Pulmonary artery endothelial cell (primary cell): ENCODE measurements at places on chromosomes 5 and 9.

DNA sequence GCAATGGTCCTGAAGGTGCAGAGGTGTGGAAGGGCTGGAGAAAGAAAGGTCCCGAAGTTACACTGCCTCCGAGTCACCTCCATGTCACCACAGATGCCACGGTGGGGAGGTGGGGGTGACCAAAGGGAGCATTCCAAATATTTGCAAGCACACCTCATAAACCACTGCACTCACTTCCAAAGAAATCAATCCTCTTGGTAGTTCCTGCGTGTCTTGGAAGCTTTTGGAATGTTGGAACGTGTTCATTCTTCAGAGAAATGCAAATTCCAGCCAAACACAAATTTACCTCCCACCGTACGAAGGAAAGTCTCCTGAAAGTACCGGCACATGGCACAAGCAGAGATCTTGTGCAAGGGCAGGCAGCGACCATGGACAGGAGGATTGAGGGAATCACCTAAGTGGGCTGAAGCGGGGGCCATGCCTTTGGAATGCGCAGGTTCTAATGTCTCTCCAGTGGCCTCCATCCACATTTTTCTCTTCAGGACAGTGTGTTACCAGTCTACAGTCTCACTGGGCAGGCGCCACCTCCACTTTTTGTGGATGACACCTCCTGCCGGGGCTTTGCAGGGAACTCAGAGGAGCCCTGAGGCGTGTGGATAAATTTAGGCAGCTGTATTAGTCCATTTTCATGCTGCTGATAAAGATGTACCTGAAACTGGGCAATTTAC, 54.0 kb downstream of the NSUN2 start:
- DNase-seq = no peak

DNA sequence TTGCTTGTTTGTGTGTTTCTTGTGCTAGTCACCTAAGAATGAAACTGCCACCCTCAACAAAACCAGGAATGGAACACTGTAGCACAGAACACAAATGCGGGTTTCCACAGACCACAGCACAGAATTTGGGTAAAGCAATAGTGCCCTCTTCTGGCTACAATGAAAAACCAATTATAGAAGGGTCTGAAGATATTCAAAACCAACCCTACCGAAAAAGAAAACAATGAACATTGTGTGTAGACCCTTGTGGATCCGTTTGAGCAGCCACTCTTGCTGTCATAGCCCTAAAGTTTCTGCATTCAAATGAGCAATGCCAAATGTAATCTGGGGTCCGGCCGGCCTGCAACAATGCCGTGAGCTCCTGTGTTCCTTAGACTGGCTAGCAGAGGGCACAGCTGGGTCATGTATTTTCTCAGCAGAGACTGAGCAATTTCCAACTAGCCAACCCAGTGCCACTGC, 8.3 kb upstream of the ENC1 start:
- DNase-seq = no peak

GRCh38 chr5:73912821-73913271, 286.9 kb downstream of the ARHGEF28 start:
- no peak for DNase-seq

DNA sequence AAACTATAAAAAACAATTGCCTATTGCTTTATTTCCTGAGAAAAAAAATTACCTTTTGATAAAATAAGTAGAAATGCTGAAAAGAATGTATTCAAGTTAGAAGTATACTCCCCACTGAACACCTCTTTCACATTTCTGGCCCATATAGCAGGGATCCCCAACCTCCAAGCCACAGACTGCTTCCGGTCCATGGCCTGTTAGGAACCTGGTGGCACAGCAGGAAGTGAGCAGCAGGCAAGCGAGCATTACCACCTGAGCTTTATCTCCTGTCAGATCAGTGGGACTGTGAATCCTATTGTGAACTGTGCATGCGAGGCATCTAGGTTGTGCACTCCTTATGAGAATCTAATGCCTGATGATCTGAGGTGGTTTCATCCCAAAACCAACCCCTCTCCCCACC, 563.9 kb downstream of the RAB3C start:
- no peak for DNase-seq

DNA sequence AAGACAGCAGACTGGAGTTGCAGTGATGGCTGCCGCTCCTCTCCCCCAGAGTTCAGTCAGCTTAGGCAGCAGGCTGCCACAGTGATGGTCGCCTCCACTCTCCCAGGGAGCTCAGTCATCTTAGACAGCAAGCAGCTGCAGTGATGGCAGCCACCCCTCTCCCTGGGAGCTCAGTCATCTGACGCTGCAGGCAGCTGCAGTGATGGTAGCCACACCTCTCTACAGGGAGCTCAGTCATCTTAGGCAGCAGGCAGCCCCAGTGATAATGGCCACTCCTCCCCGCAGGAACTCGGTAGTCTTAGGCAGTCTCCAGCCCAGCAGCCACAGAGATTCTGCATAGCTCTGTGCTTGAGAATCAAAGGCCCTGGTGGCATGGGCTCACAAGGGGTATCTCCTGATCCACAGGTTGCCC, 582.7 kb downstream of the DTWD2 start:
- no peak for DNase-seq

DNA sequence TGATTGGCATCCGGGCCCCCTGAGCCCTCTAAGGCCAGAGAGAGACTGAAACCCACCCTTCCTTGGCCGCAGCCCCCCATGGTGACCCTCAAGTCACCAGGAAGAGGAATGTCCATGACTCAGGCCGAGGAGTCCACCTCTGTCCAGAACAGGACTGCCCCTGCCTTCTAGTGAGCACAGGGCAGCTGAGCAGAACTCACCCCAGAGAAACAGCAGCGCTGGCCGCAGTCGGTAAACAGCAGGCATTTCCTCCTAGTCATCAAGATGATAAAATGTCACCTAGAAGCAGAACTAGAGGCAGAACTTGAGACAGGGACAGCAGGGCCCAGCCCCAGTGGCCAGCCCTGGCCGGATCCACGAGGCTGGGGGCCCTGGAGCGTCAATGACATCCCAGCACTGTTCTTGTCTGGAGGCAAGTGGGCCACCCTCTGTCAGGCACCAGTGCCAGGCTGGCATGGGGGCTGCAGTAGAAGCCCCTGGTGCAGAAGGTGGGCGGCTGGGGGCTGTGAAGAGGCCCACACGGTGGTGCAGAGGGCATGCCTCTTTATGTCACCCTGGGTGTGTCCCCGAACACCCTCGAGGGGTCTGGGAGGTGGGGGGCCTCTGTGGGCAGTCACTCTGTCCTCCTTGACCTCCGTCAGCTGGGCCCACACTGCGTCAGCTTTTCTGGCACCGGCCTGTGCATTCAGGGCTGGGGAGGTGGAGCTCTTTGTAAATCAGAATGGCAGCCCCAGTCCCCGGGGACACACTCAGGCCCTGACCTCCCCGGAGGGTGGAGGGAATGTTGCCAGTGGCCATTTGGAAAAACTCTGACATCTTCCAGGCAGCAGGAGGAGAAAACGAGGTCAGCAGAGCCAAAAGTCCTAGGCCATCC, 83.0 kb downstream of the NTNG2 start:
- DNase-seq = no peak

DNA sequence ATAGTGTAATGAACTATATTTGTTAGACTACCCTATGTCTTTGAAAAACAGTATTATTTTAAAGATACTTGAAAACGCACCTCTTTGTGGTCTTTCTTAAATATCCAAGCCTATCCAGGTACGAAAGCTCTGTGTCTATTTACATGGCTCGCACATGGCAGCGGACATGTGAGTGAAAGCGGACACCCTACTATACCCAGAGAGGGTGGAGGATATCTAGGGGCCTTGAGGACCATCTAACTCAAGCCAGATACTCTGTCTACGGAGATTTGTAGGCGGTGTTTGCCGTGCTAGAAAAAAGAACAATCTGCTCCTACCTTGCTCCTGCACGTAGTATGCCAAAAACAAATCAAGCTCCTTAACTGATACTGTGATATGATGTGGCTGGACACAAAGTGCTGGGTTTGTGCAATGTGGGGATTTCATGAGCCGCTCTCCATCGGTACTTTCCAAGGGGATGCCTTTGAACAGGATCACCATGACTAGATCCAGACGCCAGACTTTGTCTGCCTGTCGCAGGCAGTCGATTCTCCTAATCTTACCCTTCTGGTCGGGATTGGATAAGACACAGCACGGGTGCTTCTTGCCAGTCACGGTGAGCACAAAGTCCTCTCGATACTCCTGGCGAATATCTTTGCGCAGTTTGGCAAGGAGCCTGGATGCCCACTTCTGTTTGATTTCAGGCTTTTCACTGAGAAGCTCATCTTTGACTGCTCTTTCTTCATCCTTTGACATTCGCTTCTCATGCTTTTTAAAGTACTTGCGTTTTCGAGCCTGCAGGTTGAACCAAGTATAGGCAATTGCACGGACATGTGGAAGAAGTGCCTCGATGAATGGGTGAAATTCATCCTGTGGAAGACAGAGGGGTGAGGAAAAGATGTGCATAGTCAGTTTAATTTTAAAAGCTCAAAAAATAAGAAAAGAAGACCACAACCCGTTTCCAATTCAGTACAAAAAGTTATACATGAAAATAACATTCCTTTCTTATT, 7.0 kb downstream of the NFIB start:
- no peak for DNase-seq

DNA sequence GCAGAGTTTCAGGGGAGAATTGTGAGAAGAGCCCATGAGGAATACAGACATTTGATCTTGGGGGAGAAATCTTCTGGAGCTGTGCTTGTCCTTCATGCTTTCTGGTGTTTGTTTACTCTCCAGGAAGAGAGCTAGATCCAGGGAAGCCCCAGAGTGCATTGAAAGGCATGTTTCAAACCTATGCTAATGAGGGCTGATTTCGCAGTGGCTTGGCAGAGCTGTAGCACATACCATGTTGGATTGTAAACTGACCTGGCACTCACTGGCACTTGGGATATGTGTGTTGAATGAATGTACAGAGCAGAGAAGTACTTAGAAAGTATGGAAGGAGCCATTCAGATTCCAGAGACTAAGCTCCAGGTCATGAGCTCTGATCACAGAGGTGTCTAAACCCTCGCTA, 30.9 kb downstream of the TNFSF8 start:
- no peak for DNase-seq
